ENCODE measurements at places on chromosomes 5 and 9. TPM values are rescaled to one million over a fixed set of nuclear protein-coding genes. Genes with fewer than 3 reads are reported as not detected.

- no peaks in the 10 kb centered on the region for H3K27me3 ChIP-seq
- no peak for DNase-seq
- no peaks in the 10 kb centered on the region for H3K4me1 ChIP-seq
Observed at GRCh38 chr5:62732677-62733121, 154.1 kb downstream of the LRRC70 start.

DNA sequence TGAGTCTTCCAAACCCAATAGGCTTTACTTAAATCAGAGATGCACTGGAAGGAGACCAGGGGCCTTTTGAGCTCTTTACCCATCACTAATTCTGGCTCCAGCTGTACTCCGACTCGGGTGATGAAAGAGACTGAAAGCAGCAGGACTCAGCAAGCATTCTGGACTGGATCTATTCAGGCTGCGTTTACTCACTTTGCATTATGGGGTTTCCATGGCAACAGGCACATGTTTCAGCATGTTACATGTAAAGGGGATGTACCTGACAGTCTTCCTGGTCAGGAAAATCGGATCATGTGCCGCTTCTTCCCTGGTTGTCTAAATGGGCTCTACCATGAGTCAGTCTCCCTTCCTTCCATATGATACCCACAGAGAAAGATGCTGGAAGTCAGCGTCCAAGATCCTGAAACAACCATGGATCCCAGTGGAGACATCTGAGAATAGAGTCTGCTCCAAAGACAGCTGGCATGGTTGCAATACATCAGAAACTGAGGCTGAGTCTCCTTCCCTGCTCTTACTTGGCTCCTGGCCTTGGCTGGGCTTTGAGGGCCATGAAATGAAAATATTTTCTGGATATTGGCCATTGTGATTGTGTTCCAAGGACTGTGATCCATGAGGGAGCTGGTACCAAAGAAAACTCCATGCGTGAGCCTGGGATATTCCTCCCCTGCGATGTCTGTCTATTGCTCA lies 102.5 kb upstream of the TNC start:
- H3K4me3 ChIP-seq, result no peak overlapping the region
- no peak overlapping the region for H3K27ac ChIP-seq
- H3K36me3 ChIP-seq, result no peaks in the 10 kb centered on the region
- no peaks in the 10 kb centered on the region for H3K27me3 ChIP-seq

DNA sequence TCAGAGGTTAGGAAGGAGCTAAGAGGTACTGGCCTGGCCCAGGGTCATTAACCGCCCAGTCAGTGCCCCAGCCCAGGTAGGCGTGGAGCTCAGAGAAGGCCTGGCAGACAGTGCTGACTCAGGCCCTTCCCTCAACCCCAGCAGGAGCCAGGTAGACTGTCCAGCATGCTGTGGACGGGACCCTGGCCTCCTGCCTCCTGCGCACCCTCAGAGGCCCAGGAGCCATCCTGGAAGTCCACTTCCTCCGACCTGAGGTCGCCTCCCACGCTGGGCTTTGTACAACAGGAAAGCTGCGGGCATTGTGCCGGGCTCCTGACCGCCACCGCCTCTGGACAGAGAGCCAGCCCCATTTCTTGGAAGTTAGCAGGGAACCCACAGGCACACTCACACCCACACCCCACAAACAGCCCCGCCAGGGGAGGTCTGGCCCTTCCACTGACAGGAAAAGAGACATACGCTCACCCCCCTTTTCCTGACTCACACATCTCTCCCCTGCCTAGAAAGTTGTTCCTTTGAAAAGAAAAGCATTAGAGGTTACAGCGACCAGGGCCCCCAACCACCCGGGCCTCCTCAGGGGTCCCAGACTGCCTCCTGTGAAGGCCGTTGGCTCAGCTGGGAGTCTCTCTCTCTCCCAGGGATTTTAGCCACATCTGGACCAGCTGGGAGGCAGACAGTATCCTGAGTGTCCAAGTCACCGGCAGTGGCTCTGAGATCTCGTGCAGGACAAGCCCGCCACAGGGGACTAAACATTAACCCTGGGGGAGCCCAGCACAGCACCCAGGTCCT lies 7.7 kb downstream of the RALGDS start:
- H3K36me3 ChIP-seq, result peaks cover 12% of the 10 kb centered on the region
- peaks cover 58% of the 10 kb centered on the region for H3K4me1 ChIP-seq
- no peaks in the 10 kb centered on the region for H3K27me3 ChIP-seq
- DNase-seq, result peak; percentile 36

GRCh38 chr9:95018099-95018936 lies 291.8 kb downstream of the AOPEP start:
- DNase-seq, result peak; percentile 59
- H3K4me1 ChIP-seq, result peaks cover 82% of the 10 kb centered on the region
- H3K27me3 ChIP-seq, result no peaks in the 10 kb centered on the region
- peaks cover 8% of the 10 kb centered on the region for H3K36me3 ChIP-seq
- H3K4me3 ChIP-seq, result no peak overlapping the region

DNA sequence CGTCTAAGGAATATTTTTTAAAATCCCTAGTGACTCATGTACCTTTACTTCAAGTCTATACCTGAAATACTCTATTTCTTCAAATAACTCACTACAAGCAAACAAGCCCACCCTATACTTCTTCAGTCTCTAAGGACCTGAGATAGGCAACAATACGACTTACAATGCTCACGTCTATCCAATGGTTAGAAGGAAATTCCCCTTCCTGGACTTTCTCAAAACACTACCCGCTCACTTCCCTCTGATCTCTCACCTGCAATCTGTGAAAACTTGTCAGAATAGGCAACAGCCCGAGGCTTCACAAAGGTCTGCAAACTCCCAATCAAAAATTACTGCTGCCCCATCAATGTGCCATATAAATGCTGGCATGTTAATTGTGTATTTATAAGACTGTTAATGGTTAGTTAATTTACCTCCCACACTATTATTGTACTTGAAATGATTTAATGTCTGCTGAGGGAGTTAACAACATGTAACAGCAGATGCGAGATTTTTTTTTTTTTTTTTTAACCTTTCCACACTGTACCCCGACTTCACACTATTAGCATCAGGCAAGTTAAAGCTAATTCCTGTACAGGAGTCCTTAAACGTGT lies 27.3 kb downstream of the MAPKAP1 start:
- no peak overlapping the region for H3K4me3 ChIP-seq
- DNase-seq, result no peak
- peaks cover 14% of the 10 kb centered on the region for H3K4me1 ChIP-seq
- no peaks in the 10 kb centered on the region for H3K27me3 ChIP-seq
- no peak overlapping the region for H3K27ac ChIP-seq
- no peaks in the 10 kb centered on the region for H3K36me3 ChIP-seq

Gene CCDC192
- total RNA-seq, result not detected

Gene INSL4
- total RNA-seq, result not detected

Gene ANKRD33B
- 3.9 TPM for total RNA-seq

All from body of pancreas (tissue), 4 donors.